ENCODE measurements at places on chromosomes 5 and 9. TPM values are rescaled to one million over a fixed set of nuclear protein-coding genes. Genes with fewer than 3 reads are reported as not detected.

Gene FREM1
- total RNA-seq = not detected

Gene POU4F3
- total RNA-seq = 0.13 TPM

Gene SPATA9
- not detected for total RNA-seq

Gene ROR2
- 0.13 TPM for total RNA-seq

Gene SLC6A7
- not detected for total RNA-seq

Gene C9
- not detected for total RNA-seq

- DNase-seq = no peak
Measured at GRCh38 chr9:120713257-120714087, 798 bp downstream of the MEGF9 start.

GRCh38 chr9:116157436-116158138 lies 4.0 kb downstream of the PAPPA start:
- DNase-seq = no peak

DNA sequence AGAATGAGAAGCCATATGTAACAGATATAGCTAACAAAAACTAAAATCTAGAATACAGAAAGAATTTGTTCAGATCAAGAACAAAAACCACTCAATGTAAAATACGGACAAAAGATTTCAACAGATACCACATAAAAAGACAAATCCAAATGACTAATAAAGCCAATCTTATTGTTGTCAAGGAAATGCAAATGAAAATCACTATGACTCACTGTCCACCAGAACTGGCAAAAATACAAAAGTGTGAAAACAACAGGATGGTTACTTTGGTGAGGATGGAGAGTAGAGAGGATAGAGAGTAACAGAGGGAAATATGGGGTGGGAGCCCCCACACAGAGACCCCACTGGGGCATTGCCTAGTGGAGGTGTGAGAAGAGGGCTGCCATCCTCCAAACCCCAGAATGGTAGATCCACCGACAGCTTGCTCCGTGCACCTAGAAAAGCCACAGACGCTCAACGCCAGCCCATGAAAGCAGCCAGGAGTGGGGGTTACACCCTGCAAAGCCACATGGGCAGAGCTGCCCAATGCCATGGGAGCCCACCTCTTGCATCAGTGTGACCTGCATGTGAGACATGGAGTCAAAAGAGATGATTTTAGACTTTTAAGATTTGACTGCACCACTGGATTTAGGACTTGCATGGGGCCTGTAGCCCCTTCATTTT lies 15.2 kb upstream of the RHOBTB3 start:
- DNase-seq = peak; percentile 89

GRCh38 chr5:167642779-167643517 lies 648.5 kb upstream of the WWC1 start:
- DNase-seq = peak; percentile 87

DNA sequence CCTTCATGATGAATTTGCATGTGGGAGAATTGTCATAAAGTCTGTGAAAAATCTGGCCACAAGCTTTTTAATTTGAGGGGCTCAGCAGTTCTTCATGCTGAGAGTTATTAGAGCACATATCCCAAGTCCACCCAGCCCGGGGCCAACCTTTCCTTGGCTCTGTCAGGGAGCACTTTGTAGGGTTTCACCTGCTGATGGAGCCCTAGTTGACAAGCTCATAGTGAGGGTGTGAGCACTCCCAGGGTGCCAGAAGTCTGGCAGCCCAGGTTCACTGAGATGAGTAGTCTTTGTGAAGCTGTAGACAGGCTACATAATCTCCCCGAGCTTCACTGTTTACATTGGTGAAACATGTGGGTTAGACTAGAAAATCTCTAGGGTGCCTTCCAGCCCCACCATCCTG lies 97.2 kb upstream of the NREP start:
- no peak for DNase-seq

- DNase-seq = no peak
Measured at GRCh38 chr5:9438596-9439354, 107.1 kb downstream of the SEMA5A start.

DNA sequence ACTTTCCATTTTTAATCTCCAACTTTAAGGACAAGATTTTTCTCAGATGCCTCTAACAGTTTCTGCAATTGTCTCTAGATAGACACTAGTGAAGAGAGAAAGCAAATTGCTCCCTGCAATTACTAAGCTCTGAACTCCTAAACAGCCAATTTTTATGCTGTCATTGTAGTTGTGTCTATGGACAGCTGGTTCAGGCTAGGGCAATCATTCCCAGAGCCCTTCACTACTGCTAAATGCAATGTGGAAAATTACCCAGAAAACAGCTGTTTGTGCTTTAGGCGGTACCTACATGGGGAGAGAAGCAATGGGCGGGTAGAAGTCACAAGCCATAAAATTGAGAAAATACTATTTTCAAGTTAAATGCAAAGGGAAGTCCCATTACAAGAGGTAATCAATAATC lies 211.6 kb downstream of the SPOCK1 start:
- DNase-seq = no peak

GRCh38 chr5:16600397-16600796 lies 16.4 kb downstream of the RETREG1 start:
- no peak for DNase-seq

DNA sequence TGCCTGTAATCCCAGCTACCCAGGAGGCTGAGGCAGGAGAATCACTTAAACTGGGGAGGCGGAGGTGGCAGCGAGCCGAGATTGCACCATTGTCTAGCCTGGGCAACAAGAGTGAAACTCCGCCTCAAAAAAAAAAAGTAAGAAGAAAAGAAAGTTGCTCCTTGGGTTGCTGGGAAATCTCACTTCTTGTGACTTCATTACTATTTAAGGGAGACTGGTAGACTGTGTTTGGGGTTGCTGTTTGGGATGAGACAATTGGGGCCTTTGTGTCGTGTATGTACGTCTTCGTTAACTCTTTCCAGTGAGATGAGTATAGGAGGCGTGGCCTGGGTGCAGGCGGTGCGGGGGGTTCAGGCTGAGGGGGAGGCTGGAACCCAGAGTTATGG lies 11.6 kb downstream of the NDST1 start:
- DNase-seq = no peak

DNA sequence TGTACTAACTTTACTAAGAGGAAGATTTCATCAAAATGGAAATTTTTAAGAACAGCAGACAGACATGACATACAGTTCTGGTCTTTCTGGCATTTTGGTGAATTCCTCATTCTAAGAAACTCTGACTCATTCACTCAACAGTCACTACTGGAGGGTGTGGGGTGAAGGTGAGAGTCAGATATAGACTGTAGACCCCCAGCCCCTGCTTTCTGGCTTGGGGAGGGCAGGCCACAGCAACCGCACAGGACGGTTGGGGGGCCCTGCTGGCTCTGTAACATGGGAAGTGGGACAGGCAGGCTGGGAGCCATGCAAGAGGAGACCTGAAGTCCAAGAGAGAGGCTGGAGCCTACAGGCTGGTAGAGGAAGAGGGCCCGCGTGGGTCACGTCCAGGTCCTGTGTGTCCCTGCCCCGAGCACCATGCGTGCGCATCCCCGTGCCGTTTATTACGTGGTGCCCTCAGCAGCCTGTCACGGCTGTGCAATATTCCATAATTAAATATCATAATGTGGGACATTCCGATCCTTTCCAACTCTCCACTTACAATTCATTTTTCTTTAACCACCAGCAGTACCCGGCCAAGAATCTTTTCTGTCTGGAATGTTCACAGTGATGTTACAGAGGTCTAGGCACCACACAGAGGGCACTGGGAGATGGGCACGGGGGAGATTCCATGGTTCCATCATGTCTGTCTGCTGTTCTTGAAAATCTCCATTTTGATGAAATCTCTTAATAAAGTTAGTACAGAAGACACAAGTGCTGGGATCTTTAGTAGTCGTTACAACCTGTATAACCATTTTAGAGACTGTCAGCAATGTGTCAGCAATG lies 75.5 kb downstream of the SEMA4D start:
- DNase-seq = peak; percentile 43

GRCh38 chr9:70177121-70177520 lies 81.7 kb upstream of the SMC5 start:
- DNase-seq = no peak

DNA sequence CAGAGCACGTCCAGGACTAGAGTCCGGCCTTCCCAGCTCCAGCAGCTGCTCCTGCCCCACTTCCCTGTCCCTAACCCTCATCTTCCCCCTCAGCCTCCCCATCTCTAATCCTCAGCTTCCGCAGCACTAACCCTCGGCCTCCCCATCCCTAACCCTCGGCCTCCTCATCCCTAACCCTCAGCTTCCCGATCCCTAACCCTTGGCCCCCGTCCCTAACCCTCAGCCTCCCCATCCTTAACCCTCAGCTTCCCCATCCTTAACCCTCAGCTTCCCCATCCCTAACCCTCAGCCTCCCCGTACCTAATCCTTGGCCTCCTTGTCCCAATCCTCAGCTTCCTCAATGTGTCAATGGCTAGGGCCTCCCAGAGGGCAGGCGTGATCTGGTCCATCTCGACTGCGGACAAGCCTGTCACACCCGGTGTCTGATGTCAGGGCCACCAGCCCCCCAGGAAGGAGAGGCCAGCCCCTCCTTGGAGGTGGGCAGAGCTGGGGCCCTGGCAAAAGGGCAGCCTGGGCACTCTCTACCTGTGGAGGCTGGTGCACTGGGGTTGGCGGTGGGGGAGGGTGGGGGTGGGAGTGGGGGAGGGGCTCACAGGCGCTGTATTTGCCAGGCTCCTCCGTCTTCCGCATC lies 1.4 kb downstream of the OBP2B start:
- no peak for DNase-seq

GRCh38 chr9:14315875-14316601 lies 2.1 kb upstream of the NFIB start:
- DNase-seq = peak; percentile 20

- DNase-seq = peak; percentile 25
Measured at GRCh38 chr5:74262544-74263207, 377.9 kb downstream of the ENC1 start.

- peak; percentile 90 for DNase-seq
Measured at GRCh38 chr9:13529321-13530104, 250.0 kb upstream of the MPDZ start.

DNA sequence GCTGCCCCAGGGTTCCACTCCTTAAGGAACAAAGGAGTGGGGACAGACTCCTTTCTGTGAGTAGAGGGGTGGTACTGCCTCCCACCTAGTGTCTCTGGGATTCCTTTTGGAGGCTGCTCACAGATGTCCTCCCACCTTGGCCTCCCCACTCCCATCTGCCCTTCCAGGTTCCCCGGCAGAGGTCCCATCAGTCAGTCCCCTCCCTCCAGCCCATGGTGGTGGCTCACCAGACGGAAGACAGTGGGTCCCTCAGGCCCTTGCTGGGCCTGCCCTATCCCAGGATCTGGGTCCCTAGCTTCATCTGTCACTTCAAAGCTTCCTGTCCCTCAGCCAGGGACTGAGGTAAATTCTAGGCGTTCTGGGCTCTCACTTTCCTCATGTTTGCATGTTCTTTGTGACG lies 35.6 kb upstream of the NEK6 start:
- DNase-seq = no peak

GRCh38 chr9:27192291-27192960 lies 83.4 kb downstream of the TEK start:
- no peak for DNase-seq

DNA sequence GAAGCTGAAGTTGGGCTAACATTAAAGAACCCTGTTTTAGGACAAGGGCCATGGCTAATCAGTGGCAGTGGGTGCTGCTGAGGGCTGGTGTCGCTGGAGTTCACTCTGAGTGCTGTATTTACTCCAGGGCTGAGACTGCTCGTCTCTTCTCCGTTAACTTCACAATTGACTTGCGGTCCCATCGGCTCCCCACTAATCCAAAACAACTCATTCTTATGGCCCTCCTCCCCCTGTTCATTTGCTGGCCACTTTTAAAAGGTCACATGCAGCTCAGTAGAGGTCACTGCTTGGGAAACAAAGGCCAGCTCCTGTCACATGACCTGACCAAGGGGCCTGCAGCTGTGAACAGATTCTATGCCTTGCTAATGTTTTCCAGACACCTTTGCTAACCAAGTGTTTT lies 38.4 kb downstream of the PTCH1 start:
- DNase-seq = no peak

- DNase-seq = no peak
Measured at GRCh38 chr5:138946241-138946623, 71.1 kb upstream of the LRRTM2 start.

DNA sequence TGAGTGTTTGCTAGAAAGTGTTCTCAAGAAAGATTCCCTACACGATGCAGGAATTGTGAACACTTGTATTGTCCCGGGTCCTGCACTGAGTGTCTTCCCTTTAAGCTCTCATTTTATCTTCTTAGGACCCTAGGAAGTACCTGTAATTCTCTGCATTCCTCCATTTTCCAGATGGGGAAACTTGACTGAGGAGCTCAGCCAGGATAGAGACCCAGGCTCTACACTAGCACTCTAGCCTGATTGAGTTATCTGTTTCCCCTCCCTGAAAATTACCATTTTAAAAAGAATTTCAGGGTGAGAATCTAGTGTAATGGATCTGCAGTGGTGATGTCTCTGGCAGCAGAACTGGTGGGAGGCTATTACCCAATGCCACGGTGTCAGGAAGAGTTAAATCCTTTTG lies 453.9 kb downstream of the KDM4C start:
- DNase-seq = no peak

GRCh38 chr9:76716085-76716672 lies 48.1 kb upstream of the PCA3 start:
- DNase-seq = no peak

DNA sequence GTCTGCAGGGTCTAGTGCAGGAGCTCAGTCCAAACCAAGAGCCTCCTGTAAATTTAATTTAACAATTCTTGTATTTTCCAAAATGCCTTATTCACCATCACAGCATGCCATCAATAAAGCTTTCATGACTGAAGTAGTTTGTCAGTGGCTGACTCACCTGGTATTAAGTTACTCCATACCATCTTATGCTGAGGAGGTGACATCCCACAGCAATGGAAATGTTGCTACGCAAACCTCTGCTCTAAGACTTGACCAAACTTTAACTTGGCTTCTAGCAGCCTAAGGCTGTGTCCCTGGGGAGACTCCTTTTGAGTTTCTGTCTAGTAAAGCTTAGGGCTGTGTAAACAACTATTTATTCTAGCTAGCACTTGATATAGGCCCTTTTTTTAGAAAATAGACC lies 1231.3 kb upstream of the CDH18 start:
- DNase-seq = peak; percentile 88

DNA sequence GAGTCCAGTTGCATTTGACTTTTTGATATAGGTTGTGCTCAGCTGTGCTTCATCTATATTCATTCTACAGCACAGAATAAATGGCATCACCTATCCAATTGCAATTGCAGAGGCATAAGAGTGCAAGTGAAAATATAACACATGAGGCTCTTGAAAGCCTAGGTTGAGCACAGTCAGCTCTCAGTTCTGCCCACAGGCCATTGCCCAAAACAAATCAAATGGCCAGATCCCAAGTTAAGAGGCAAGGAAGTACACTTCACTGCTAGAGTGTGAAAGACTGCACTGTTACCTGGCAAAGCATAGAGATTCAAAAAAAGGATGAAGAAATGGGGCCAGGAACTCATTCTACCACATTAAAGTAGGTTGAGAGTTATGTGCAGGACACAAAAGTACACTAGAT lies 305.5 kb upstream of the SEMA6A start:
- no peak for DNase-seq

GRCh38 chr9:111812337-111812736 lies 17.6 kb upstream of the SHOC1 start:
- no peak for DNase-seq
